Activated T-helper 9 cell treated with anti-CD3 and anti-CD28 coated beads, Interleukin-2, amount 50 U/mL, for 16 hours (primary cell): ENCODE measurements at places on chromosomes 11 and 22.

DNA sequence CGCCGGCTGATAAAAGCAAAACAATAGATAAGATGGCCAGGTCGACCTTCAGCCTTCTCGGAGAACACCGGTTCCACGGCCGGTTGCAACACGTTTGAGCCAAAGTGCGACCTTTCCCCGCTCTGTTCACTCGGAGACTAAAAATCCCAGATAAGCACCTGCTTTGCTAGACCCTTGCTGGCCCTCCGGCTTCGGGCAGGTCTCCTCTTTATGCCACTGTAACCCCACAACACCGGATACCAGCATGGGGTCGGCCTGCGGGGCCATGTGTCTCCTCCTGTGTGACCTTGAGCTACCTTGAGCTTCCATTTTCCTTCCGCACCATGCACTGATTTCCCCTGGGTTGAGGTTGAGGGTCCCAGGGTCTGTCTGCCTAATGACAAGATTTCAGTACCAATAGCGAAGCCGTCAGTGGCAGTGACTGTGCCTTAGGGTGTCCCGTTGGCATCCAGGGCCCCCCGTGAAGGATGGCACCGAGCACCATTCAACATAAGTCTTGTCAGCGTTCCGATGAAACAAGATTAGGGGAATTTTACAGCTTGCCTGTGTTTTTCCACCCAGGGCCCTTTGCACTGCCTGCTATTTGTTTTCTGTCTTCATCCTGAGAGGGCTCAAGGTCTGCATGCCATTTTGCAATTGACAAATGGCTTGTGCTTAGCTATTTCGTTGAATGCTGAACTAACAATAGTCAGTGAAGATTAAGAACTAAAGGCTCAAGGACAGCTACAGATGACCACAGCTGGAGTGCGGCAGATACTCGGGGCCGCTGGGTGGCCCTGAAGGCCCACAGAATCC is 118.6 kb downstream of the KCNQ1 start:
- no peak for DNase-seq

DNA sequence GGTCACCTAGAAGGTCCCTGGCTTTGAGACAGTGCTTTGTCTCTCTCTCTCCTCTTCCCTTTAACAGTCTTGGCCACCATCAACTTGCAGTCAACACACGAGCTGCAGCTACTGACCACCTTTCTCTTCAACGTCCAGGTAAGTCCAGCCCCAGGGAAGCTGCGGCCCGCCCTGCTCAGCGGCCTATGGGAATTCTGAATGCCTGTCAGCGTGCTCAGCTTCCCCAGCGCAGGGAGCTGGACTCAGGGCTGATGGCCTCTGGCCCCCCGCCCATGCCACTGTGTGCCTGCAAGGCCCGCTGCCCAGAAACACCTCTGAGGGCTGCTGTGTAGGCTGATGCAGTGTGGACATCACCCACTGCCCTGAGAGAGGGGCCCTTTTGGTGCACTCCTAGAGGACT is 32.5 kb downstream of the GLB1L2 start:
- DNase-seq, result no peak

GRCh38 chr11:28169816-28170215 is 61.6 kb downstream of the METTL15 start:
- no peak for DNase-seq

DNA sequence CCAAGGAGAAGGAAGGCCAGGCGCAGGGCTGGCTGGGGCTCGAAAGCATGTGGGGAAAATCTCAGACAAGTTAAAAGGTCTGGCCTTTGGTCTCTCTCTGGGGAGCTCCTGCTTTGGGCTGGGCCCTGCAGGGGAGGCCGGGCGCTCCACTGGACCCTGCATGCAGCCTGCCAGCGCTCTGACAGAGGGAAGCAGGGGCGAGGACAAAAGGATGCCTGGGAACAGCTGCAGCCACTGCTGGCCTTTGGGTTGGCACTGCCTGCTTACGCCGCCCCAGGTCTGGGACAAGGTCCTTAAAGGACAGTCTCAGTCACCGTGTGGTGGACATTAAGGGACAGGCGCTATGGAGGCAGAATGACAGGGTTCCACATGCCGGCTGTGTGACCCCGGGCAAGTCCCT is 56.4 kb upstream of the TTLL12 start:
- DNase-seq, result no peak

DNA sequence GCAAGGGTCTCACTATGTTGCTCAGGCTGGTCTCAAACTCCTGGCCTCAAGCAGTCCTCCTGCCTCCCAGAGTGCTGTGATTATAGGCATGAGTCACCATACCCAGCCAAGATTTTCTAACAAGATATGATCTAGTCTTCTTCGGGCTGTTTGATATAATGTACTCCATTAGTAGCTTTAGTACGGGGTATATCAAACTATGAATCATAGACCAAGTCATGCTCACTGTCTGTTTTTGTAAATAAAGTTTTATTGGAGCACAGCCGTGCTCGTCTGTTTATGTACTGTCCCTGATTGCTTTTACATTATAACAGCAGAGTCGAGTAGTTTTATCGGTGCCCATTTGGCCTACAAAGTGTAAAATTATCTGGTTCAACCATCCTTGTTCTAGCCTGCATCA is 43.9 kb upstream of the GRIK4 start:
- no peak for DNase-seq

DNA sequence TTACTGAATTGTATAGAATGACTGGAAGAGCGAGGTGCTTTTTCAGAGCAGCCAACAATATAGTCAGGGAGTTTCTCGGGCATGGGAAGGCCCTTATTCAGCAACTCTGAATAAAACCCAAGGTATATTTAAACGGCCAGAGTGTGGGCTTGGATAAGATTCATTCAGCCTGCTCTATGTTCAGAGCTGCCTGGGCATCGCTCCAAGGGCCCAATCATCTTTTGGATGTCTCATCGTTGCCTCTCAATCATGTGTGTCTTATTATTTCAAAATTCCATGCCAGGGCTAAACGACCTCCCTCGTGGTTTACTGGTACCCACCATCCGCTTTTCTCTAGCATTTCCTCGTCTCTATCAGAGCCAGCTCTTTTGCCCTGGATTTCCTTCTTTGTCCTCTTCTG is 19.5 kb upstream of the NTM start:
- no peak for DNase-seq

DNA sequence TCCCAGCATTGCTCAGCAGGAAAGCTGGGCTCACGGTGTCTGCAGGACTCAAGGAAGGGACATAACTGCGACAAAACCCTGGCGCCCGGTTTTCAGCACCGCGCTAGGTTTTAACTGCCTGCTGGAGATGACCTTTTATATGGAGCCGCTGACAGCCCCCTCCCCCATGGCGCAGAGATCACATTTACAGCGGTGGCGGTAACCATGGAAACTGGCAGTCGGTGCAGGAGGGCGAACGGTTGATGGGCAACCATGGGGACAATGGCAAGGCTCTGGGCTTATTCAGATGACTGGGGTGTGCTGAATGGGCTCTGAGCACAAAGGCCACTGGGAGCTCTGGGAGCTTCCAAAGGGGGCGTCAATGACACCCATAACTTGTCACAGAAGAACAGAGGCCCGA is 37.2 kb downstream of the CELSR1 start:
- no peak for DNase-seq

- no peak for DNase-seq
Measured at GRCh38 chr11:16787035-16787742, 48.7 kb downstream of the C11orf58 start.

GRCh38 chr11:46712874-46713576 is 6.0 kb upstream of the F2 start:
- DNase-seq, result no peak

DNA sequence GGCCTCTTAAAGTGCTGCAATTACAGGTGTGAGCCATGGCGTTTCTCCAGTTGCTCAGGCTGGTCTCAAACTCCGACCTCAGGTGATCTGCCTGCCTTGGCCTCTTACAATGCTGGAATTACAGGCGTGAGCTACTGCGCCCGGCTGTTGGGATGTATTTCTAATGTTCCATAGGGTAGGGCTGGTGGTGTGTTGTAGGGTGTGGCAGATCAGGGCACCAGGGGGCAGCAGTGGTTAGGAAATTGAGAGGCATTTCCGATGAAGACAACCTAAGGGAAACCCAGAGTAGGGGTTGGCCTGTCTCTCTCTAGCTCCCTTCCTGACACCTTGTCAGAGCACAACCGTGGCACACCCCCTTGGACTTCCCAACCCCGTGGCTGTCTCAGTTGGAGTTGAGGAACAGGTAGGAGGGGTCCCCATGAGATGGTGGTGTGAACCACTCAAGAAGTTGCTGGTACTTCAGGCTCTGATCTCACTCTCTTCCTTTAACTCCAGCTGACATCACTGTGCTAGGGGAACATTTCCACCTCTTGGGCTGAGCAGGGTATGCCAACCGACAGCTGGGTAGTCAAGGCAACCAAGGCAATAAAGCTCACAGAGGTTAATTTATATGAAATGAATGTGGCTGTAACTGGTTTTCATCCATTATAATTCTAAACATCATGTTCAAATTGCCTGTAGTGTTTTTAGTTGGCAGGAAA is 33.0 kb downstream of the YWHAH start:
- peak; percentile 68 for DNase-seq

- no peak for DNase-seq
Measured at GRCh38 chr22:49350441-49351121, 477.1 kb downstream of the BRD1 start.

- DNase-seq, result no peak
Measured at GRCh38 chr11:42913731-42914130, 398.1 kb upstream of the API5 start.

- no peak for DNase-seq
Measured at GRCh38 chr11:28228196-28228895, 120.2 kb downstream of the METTL15 start.

GRCh38 chr11:129846508-129847335 is 31.1 kb downstream of the TMEM45B start:
- no peak for DNase-seq

DNA sequence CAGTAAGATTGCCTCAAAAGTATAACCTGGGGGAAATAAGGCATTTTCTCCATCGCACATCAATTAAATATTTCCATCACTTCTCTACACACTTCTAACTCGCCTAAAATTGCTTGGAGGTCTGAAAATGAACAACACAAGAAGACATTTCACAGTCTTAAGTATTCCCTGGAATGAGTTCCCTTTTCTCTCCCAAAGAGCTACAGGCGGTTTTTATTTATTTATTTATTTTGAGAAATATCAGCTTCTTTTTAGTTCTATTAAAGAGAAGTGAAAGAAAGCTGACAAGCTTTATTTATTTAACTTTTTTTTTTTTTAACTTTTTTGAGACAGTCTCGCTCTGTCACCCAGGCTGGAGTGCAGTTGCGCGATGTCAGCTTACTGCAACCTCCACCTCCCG is 11.5 kb upstream of the PARVB start:
- DNase-seq, result no peak

- DNase-seq, result peak; percentile 70
Measured at GRCh38 chr22:22710719-22711531, 66.5 kb downstream of the GGTLC2 start.

DNA sequence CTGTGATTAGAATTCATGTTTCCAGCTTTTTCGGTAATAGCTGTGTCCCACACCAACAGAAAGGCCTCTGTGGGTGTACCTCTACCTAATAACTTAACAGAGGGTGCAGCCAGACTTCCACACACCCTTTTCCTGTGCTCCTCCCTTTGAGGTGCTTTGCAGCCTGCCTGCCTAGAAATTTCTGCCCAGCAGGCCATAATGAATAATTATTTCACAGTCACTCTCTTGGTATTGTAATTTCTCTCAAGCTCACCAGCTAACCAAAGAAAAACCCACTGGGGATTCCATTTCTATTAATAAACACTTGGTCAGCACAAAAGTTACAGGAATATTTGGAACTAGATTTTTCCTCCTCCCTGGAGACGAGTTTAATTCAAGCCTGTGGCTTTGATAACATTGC is 13.3 kb downstream of the WT1 start:
- DNase-seq, result no peak

- no peak for DNase-seq
Measured at GRCh38 chr11:60942219-60942618, 9.8 kb downstream of the SLC15A3 start.

GRCh38 chr22:43136255-43136654 is 6.9 kb downstream of the MCAT start:
- DNase-seq, result no peak

- no peak for DNase-seq
Measured at GRCh38 chr11:46296528-46297448, 19.3 kb downstream of the CREB3L1 start.

DNA sequence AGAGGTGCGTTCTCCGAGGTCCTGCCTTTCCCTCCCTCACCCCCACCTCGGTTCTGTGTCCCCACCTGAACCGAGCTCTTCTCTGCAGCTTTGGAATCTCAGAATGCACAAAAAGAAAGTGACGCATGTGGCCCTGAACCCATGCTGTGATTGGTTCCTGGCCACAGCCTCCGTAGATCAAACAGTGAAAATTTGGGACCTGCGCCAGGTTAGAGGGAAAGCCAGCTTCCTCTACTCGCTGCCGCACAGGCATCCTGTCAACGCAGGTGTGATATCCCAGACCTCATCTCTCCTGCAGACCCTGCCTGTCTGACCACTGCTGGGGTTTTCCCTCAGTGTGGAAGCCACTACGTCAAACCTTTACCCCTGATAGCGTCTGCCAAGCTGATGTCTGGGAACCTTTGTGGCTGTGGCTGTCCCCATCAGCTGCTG is 13.9 kb downstream of the ACP2 start:
- DNase-seq, result peak; percentile 34

- DNase-seq, result no peak
Measured at GRCh38 chr11:96001037-96001436, 77.1 kb upstream of the MTMR2 start.

DNA sequence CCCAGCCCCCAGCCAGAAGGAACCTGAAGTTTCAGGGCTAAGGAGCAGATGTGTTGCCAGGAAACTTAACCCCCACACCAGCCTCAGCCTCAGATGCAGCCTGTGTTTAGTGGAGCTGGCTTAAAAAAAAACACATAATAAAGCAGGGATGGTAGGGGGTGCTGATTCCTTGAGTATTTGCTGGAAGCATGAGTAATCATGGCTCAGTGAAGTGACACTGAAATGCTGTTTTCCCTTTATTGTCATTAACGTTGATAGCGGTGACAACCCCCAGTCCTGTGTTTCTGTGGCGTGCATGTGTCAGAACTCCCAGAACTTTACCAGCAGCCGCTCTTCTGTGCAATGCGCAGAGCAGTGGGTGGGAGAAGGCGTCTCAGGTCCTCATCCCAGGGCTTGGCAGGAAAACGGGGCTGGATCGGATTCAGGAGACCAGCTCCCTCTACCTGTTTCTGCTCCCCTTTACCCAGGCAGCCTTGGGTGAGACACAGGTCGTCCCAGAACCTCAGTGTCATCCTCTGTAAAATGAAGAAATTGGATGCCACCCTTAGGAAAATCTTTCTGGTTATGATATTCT is 1282.1 kb downstream of the TBC1D22A start:
- DNase-seq, result no peak

- no peak for DNase-seq
Measured at GRCh38 chr11:95134491-95134890, 44.8 kb downstream of the ENDOD1 start.

- no peak for DNase-seq
Measured at GRCh38 chr11:126701520-126701897, 299.1 kb downstream of the KIRREL3 start.

GRCh38 chr11:60159868-60160267 is 23.0 kb downstream of the MS4A6A start:
- no peak for DNase-seq
